ENCODE measurements at places on chromosomes 1 and 21. TPM values are rescaled to one million over a fixed set of nuclear protein-coding genes. Genes with fewer than 3 reads are reported as not detected.

DNA sequence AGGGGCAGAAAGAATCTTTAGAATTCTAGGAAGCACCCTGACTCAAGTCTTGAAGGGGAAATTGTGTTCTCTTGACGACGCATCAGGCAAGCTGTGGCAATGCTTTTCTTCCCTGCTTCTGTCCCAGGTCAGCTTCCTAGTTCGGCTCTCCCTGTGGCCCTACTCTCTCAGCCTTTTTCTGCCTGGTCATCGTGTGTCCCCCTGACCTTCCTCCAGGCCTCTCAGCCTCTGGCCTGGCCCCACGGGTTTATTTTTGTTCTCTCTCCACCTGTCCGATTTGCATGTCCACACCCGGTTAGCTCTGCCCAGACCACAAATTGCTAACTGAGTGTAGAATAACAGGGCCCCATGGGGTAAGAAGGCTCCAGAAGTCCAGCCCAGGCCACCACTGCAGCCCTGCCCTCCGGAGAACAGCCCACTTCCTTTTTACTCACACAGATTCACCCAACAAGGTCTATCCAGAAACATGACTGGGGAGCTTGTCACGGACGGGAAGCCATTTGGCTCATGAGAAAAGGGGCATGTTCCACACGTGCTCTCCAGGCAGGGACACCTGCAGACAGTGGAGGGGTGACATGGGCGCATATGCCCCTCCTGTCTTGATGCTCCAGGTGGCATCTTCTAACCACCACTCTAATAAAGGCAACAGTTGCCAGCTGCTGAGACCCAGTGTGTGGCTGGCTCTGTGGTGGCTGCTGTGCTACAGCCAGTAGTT is 9.8 kb downstream of the KCNN3 start:
- no peak overlapping the region for H3K4me3 ChIP-seq
- H3K36me3 ChIP-seq: no peaks in the 10 kb centered on the region
- no peaks in the 10 kb centered on the region for H3K27me3 ChIP-seq
- DNase-seq: no peak

DNA sequence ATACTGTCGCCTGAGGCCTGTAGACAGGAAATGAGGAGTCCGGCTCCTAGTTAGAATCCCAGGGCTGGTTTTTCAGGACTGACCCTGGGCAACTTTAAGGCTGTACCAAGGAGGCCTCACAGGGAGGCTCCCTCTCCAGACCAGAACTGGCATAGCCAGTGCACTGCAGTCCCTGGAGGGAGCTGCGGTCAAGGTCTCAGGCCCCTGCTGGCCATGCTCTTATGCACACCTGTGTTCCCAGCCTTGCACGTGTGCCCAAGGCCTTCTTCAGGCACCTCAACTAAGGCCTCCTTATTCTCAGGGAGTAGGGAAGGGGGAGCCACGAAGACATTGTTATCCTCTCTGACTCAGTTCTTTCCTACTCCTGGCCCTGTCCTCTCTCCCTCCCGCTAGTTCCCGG is 22.0 kb upstream of the IFNAR1 start:
- no peak overlapping the region for H3K27ac ChIP-seq
- no peaks in the 10 kb centered on the region for H3K27me3 ChIP-seq
- H3K4me3 ChIP-seq: no peak overlapping the region
- no peak for DNase-seq
- peaks cover 6% of the 10 kb centered on the region for H3K4me1 ChIP-seq

- peaks cover 43% of the 10 kb centered on the region for H3K4me1 ChIP-seq
- no peaks in the 10 kb centered on the region for H3K36me3 ChIP-seq
- DNase-seq: no peak
- peak overlapping the region; percentile 81 for H3K4me3 ChIP-seq
- no peaks in the 10 kb centered on the region for H3K27me3 ChIP-seq
Measured at GRCh38 chr1:23868557-23869016, 497 bp upstream of the FUCA1 start.

DNA sequence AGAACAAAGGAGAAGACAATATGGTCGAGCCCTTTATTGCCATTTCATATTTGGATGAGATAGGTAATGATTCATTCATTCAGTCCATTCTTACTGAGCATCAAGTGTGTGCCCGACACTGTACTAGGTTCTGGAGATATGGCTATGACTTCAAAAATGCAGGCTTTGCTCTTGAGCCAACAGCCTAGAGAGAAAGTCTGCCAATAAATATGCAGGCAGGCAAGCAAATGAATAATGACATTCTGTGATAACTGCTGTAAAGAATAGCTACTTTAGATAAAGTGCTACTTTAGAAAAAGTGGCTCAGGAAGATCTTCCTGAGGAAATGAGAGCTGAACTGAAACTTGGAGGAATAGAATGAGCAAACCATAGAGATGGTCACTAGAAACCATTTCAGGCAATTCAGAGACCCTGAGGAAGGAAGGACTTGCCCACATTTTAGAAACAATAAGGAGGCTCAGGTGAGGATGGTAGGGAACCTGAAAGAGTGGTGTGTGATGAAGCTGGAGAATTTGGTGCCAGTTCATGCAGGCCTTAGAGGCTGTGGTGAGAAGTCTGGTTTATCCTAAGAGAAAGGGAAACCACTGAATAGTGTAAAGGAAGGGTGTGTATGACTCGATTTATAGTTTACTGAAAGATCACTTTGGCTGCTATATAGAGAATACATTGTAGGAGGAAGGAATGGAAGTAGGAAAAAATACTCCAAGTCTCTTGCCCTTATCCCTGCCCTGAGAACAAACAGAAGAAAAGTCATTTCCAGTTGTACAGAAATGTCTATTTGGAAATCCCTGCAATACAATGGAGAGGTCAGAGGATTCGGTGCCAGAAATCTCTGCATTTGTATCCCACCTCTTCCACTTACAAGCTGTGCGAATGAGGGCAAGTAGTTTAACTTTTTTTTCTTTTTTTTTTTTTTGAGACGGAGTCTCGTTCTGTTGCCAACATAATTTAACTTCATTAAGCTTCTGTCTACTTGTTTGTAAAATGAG is 167.9 kb downstream of the VPS13D start:
- no peaks in the 10 kb centered on the region for H3K36me3 ChIP-seq
- H3K27me3 ChIP-seq: no peaks in the 10 kb centered on the region
- no peaks in the 10 kb centered on the region for H3K4me1 ChIP-seq
- peak overlapping the region; percentile 48 for H3K27ac ChIP-seq

GRCh38 chr1:161803181-161803580 is 37.1 kb downstream of the ATF6 start:
- no peaks in the 10 kb centered on the region for H3K4me1 ChIP-seq
- DNase-seq: no peak
- no peaks in the 10 kb centered on the region for H3K36me3 ChIP-seq
- H3K27ac ChIP-seq: no peak overlapping the region

- no peaks in the 10 kb centered on the region for H3K4me1 ChIP-seq
- no peak overlapping the region for H3K4me3 ChIP-seq
- peaks cover 65% of the 10 kb centered on the region for H3K27me3 ChIP-seq
- H3K27ac ChIP-seq: no peak overlapping the region
Measured at GRCh38 chr1:3030663-3031381, 9.6 kb downstream of the ACTRT2 start.

GRCh38 chr1:248860007-248860406 is 1.1 kb upstream of the ZNF692 start:
- no peaks in the 10 kb centered on the region for H3K27me3 ChIP-seq
- H3K36me3 ChIP-seq: peaks cover 11% of the 10 kb centered on the region
- DNase-seq: no peak
- H3K4me1 ChIP-seq: peaks cover 9% of the 10 kb centered on the region

GRCh38 chr21:16069178-16070112 is 339.7 kb downstream of the USP25 start:
- H3K27me3 ChIP-seq: no peaks in the 10 kb centered on the region
- H3K27ac ChIP-seq: no peak overlapping the region

- no peaks in the 10 kb centered on the region for H3K36me3 ChIP-seq
- H3K4me1 ChIP-seq: peaks cover 81% of the 10 kb centered on the region
- H3K27me3 ChIP-seq: no peaks in the 10 kb centered on the region
- H3K27ac ChIP-seq: peak overlapping the region; percentile 78
Measured at GRCh38 chr1:32981003-32981901, 16.6 kb upstream of the RNF19B start.

DNA sequence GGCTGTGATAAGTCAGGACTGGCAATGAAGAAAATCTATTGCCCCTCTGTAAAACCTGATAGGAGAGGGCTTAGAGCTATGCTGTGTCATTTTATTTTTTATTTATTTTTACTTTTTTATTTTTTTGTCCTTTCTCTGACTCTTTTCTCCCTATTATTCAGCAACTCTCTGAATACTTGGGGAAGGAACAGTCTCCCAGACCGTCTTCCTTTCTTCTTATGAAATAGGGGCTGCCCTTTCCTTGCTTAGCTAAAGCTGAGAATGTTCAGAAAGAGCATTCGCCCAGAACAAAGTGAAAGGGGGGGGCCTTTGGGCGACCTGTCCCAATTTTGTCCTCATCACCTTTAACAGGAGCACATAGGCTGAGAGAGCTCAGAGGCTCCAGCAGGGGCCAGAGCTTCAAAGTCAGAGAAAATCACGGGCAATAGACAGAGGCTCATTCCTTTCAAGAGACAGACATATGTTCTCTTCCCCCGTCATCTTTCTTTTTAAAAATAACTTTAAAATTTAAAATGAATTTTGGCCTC is 80.9 kb downstream of the RNF220 start:
- H3K27me3 ChIP-seq: no peaks in the 10 kb centered on the region
- no peaks in the 10 kb centered on the region for H3K36me3 ChIP-seq
- no peak overlapping the region for H3K4me3 ChIP-seq
- peaks cover 27% of the 10 kb centered on the region for H3K4me1 ChIP-seq

- DNase-seq: no peak
- H3K27me3 ChIP-seq: peaks cover 9% of the 10 kb centered on the region
- H3K36me3 ChIP-seq: no peaks in the 10 kb centered on the region
- H3K4me1 ChIP-seq: no peaks in the 10 kb centered on the region
Measured at GRCh38 chr1:6757719-6758435, 27.4 kb upstream of the CAMTA1 start.

GRCh38 chr1:44043176-44044070 is 12.2 kb upstream of the SLC6A9 start:
- no peaks in the 10 kb centered on the region for H3K36me3 ChIP-seq
- H3K4me1 ChIP-seq: peaks cover 8% of the 10 kb centered on the region
- H3K27me3 ChIP-seq: no peaks in the 10 kb centered on the region
- no peak for DNase-seq

DNA sequence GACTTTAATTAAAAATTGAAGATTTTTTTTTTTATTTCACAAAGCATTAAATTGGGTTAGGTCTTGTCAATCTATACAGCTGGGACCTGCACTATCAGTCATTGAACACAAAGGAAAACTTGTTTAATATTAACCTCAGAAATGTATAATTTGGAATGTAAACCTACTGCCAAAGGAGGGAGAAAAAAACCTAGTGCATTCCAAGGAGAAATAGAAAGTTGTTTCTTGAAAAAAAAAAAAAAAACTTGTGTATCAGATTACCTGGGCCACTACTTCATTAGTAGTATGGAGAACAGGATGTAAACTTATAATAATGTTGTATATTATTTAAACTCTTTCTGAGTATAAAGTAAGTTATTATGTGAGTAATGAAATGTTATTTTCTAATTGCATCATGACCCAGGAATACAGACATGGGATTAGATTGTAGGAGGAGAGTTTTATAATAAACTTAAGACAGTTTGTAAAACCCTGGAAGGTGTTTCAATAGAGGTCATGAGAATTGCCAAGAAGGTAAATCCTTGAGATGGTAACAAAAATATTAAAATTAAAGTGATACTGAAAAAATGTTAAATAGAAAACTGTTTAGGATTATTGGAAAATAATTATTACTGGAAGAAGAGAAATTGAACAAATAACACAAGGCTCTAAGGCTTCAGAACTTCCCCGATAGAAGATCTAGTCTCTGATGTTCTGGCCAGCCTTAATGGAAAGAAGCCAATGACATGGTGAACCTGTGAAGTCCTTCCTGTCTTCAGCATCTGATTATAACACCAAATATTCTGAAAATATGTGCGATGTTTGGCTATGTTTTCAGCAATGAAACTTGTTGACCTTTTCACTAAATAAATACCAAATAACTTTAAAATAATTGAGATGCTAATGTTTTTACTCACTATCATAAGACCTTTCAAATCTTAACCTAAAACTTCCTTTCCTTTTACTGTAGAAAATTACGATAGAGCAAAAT is 412.8 kb upstream of the LYPLAL1 start:
- DNase-seq: no peak
- no peak overlapping the region for H3K4me3 ChIP-seq

DNA sequence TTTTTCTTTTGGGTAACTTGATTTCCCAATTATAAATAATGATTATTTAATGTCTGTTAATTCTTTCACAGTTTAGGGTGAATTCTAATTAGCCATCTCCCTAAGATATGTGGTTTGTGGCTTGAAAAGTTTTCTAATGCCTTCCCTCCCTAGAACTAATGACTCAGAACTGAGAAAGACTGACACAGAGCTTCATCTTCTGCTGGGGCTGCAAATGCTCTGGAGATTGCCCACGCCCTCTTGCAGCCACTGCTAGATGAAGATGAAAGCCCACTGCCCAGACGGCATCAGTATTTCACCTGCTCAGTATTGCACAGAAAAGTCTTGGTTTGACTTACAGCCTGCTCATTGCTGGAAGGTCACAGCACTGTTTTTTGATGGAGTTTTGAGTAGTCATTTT is 101.5 kb downstream of the ST6GALNAC3 start:
- H3K36me3 ChIP-seq: no peaks in the 10 kb centered on the region
- no peak overlapping the region for H3K4me3 ChIP-seq
- no peak for DNase-seq
- H3K27ac ChIP-seq: no peak overlapping the region

Gene TRIM17
- total RNA-seq: 1.3 TPM

Gene RAP1GAP
- total RNA-seq: 44.2 TPM

Gene CELA2A
- not detected for total RNA-seq

Gene BROX
- 47.2 TPM for total RNA-seq

Gene GIPC2
- 2.2 TPM for total RNA-seq

Gene CORT
- 0.44 TPM for total RNA-seq

Gene PTPN22
- 5.6 TPM for total RNA-seq

Gene SLC1A7
- 1.2 TPM for total RNA-seq

Gene GABRD
- 0.31 TPM for total RNA-seq
